Stimulated activated CD4-positive, alpha-beta T cell treated with anti-CD3 and anti-CD28 coated beads, Interleukin-2, amount 100 ng/mL, for 4 hours (primary cell): ENCODE measurements at places on chromosomes 2 and 18.

DNA sequence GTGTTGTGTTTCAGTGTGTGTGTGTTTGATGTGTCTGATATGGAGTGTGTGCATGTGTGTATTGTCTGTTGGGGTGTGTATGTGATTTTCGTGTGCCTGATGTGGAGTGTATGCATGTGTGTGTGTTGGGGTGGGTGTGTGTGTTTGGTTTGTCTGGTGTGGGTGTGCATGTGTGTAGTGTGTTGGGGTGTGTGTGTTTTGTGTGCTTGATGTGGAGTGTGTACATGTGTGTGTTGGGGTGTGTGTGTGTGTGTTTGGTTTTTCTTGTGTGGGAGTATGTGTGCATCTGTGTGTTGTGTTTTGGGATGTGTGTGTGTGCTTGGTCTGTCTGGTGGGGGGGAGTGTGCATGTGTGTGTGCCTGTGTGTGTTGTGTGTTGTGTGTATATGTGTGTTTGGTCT, 247.4 kb upstream of the ST6GAL2 start:
- DNase-seq, result no peak

DNA sequence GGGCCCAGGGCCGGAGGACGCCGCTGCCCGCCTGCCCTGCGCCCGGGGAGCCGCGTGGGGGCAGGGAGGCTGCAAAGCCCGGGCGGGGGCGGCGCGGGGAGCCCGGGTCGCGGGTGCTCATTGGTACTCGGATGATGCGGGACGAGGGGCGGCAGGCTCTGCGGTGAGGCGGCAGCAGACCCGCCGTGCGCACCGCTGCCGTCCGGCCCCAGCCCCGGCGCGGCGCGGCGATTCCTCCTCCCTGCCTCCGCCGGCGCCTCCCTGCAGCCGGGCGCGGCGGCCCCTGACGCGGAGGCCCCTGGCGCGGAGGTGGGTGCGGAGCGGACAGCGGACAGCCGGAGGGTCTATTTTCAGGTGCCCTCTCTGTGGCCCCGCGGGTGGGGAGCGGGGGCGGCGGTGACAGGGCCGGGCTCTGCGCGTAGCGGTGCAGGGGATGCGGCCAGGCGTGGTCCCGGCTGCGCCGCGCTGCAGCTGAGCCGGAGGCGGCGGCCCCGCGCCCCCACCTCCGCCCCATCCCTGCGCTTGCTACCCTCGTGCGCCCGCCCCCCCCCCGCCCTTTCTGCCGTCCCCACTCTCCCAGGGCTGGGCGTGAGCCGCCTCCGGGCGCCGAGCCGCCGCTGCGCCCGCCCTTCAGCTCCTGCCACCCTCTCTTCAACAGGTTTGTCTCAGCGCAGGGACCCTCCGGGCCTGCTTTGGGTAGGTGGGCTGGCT, 640 bp downstream of the SPTBN1 start:
- DNase-seq, result no peak

GRCh38 chr18:6719098-6719846, 10.2 kb upstream of the ARHGAP28 start:
- no peak for DNase-seq

DNA sequence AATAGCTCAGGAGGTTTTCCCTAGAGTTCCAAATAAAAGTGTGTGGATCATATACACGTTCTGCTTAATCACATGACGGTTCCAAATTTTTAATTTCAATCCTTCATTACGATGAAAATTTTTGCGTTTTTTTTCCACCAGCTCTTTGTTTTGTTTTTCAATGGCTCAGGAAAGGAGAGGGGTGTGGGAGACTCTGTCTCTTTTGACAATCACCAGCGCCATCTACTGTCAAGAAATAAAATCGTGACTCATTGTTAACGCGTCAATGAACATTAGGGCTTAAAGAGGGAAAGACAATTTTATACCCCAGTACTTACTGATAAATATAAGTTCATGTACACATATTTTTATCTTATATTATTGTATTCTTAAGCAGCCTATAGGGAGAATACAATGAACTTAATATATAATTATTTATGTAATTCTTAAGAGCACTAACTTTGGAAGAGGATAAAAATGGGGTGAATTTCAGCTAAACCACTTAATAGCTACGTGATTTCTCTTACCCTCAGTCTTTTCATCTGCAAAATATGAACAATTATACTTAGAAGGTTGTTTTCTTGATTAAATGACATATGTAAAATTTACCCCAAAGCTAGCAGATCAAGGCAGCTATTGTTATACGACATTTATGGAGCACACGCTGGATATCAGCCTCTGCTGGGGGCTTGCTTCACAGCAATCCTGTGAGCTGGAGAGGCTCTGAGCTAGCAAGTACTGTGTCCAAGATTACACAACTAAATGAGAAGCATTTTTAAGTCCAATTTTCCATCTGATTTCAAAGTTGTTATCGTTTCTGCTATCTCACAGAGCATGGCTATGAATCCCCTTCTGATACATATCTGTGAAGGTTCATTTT, 47.4 kb upstream of the RMDN2 start:
- DNase-seq, result peak; percentile 28

DNA sequence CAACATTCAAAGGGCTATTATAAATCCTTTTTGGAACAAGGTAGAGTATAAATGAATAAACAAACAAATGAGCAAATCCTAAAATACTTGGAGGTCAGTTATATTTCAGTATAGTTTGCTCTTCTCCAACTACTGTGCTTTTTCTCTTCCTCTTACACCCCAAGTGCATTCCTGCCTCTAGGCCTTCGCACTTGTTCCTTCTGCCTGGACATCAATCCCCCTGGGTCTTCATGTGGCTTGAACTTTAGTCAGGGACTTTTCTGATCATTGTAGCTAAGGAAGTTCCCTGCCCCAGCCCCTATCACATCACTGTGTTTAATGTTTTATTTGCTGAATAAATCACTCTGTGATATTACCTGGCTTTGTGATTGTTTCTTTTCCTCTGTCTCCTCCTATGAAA, 418.2 kb upstream of the HNRNPA3 start:
- no peak for DNase-seq

GRCh38 chr2:52327641-52328040, 1295.7 kb upstream of the NRXN1 start:
- DNase-seq, result no peak

DNA sequence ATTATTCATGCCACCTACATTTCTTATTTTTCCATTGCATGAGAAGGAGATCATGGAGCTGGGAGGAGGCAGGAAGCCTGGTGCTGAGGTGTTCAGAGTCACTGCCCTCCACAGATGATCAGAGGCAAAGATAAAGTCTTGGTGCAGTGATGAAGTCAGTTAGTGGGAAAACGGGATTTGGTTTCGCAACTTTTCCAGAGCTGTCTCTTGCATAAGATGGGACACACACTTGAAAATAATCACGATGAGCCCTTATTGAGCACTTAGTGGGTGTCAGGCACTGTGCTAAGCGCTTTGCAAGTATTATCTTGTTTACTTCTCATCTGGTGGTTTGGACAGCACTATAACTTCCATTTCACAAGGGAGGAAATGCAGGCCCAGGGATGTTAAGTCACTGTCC, 222.1 kb upstream of the SMAD2 start:
- DNase-seq, result no peak

DNA sequence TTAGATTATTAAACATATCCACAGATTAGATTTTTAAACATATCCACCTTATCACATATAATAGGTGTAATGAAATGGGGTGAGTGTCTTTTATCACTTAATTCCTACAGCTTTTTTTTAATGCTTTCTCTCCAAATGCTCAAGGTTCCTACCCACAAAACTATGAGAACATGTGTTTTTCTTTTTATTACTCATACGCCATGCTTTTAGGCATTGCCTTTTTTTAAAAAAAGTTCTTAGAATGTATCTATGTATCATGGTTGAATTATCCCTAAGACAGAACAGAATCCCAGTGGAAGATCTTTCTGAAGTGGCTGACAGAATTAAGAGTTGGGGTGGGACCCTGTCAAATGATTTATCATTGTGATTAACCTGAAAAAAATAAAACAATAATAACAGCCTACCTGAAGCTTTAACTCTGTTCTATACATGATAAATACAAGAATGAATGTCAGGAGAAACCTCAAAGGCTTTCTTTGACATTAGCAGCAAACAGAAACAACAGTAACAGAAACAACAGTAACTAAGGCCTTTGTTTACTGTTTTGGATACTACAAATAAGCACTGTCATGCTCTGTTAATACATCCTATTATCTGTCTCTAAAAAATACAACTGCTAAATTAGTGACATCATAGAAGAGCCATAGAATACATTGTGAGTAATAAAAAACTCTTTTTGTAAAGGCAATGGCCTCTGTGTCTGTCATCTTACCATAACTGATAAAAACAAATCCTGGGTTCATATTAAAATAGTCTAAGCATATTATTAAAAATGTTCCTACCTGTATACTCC, 4.1 kb upstream of the ZNF397 start:
- DNase-seq, result no peak

- DNase-seq, result no peak
Observed at GRCh38 chr18:49486606-49486952, 455 bp downstream of the C18orf32 start.
